ENCODE measurements at places on chromosomes 11 and 22. TPM values are rescaled to one million over a fixed set of nuclear protein-coding genes. Genes with fewer than 3 reads are reported as not detected.

The C11orf21 gene
- 6.7 TPM for total RNA-seq

The THY1 gene
- 0.91 TPM for total RNA-seq

The RPL3 gene
- 2,519 TPM for total RNA-seq

The OR8G1 gene
- total RNA-seq: not detected
